Sciatic nerve (tissue), 2 donors: ENCODE measurements at places on chromosomes 5 and 9.

- no peak for DNase-seq
These were observed 263.1 kb upstream of the COX7C start for GRCh38 chr5:86354664-86355063.

DNA sequence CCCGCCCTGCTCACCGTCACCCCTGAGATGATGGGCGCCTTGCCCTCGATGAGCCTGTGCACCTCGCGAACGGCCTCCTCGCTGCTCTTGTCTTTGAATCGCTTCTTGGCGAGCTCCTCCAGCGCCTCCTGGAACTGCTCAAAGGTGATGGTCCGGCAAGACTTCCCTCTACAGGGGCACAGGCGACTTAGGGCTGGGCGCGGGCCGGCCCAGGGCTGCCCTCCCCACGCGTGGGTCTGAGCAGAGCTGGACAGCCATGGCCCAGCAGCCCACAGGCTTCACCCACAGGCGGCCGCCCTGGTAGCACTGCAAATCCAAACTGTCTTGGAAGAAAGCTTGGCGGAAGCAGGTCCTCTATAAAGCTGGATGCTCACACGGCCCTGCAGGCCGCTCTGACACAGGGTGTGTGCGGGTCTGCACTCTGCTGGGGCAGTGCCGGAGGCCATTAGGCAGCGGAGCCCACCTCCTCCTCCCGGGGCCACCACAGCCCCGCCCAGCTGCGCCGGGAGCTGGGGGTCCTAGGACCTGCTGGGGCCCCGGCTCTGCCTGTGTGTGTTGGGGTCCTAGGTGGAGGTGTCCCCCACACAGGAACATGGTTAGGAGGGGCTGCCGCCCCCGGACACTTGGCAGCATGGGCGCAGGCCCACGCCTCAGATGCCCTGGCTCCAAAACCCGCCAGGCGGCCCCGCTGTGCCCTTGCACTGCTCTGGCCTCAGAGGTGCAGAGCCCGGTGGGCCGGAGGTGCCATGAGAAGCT is 27.0 kb downstream of the TPPP start:
- DNase-seq = no peak

DNA sequence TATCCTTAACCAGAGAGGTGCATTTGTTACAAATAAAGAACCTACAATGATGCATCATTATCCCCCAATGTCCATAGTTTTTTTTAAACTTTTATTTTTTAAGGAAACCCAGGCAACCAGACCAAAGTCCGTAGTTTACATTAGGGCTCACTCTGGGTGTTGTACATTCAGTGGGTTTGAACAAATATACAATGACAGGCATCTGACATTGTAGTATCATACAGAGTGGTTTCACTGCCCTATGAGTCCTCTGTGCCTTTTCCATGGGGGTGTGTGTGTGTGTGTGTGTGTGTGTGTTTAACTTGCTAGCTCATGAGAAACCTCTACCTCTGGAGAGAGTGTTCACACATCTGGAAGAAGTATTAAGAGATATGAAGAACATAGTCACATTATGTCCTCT is 141.5 kb downstream of the KDM4C start:
- DNase-seq = no peak

DNA sequence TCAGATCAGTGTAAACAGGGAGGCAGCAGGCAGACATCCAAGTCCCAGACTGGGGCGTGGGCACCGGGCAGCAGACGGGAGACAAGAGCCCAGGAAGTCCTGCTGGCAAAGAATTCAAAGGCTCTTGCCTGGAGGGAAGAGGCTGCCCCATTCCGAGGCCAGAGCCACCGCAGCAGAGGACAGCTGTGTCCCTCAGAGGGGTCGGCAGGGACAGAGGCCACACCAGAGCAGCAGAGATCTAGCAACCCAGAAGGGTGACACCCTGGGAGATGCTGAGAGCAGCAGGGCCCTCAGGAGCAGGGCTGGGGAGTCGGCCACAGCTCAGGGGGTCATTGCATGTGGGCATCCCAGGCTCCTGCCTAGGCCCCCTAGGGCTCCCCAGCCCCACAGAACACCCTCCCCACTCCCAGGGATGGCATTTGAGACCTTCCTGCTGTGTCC is 29.1 kb downstream of the ADAMTS2 start:
- peak; percentile 45 for DNase-seq

DNA sequence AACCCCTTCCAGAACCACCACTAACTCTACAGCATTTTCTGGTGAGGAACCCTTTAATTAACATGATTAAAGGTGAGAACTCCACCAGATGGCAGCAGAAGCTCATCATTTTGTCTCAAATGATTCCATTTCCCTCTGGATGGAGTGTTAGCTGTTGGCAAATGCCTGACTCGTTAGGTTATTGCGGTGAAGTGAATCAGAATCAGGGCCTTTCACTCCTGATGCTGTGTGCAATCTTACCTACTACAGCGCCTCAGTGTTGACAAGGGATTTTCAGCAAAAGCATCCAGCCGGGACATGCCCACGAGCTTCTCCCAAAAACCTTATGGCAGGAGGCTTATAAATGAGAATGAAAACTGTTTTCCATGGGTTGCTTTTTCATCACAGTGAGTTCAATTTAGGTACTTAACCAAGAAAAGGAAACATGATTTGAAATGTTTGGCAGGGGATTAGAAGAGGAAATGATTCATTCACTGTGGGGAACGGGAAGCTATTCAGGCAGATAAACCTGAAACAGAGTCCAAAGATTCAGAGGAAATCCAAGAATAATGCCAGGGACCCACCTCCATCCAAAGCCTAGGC is 48.0 kb upstream of the CAST start:
- peak; percentile 65 for DNase-seq

DNA sequence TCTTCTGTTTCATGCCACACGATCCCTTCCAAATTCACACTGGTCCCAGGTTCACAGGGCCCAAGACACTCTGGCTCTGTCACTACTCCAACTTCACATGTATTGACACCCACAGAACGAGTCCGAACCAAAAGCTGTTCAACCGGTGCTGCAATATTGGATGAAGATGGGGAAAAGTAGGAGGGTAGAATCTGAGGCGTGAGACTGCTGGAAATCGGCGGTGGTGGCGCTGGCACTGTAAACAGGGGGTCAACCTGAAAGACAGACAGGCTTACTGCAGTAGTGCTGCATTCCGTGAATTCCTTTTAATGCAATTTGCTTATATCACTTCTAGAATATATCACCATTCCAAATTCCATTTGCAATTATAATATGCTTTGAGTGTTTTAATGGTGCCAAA is 45.4 kb downstream of the ZNF608 start:
- no peak for DNase-seq

- peak; percentile 82 for DNase-seq
These were observed 7.9 kb downstream of the GABRP start for GRCh38 chr5:170791325-170791954.

GRCh38 chr9:108040783-108041182 is 551.2 kb upstream of the KLF4 start:
- no peak for DNase-seq

GRCh38 chr5:175652741-175653663 is 4.9 kb upstream of the HRH2 start:
- no peak for DNase-seq

DNA sequence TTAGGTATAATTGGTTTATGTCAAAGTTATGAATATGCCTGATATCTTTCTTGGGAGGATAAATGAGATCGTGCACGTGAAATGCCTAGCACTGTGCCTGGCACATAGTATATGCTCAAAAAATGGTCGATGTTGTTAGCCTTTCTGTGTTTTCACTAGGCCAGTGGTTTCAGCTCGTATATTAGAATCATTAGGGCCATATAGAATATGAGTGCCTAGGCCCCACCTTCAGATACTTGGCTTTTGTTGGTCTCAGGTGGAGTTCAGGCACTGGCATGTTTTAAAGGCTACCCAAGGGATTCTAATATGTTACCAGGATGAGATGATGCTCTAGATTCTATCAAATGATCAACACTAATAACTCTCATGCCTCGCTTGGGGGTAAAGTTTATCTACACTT is 56.8 kb downstream of the ELL2 start:
- no peak for DNase-seq

- peak; percentile 72 for DNase-seq
These were observed 4.1 kb downstream of the NFIL3 start for GRCh38 chr9:91419222-91420191.

- DNase-seq = no peak
These were observed 23.8 kb downstream of the ALG2 start for GRCh38 chr9:99197987-99198386.

DNA sequence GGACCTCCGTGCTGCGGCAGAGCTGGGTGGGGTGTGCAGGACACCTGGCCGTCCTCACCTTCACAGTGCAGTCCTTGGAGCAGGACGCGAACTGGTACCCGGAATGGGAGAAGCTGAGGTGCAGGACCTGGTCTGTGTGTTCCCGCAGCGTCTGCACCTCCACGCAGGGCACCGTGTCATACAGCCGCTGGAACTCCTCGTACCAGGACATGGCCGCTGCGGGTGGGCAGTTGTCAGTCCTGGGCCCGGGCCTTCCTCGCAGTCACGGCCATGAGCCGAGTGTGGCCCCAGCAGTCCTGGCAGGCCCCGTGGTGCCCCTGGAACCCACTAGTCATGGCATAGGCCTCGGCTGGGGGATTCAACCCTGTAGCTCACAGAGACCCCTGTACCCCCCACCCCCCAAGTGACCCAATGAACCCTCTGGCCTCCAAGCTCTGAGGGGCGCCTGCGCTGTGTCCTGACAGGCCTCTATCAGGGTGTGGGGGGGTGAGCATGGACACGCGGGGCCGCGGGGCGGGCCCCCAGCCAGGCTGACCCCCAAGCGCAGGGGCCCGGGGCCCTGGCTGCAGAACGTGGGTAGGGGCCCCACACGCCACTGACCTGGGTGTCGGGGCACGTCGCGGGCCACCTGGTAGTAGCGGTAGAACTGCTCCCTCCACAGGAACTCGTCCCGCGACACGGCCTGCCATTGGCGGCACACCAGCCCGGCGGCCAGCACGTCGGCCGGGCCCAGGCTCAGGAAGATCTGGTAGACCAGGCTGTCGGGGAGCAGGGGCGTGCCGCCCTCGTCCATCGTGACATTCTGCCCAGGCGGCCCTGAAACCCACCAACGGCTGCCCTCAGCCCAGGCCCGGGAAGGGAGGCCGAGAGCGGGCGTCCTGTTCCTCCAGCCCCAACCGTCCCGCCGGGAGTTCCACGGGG is 987 bp downstream of the FBXW5 start:
- DNase-seq = peak; percentile 74

GRCh38 chr5:28807195-28807729 is 1768.9 kb upstream of the CDH9 start:
- no peak for DNase-seq

GRCh38 chr9:20135119-20135697 is 346.4 kb upstream of the SLC24A2 start:
- no peak for DNase-seq

GRCh38 chr5:139385061-139386049 is 2.3 kb upstream of the SLC23A1 start:
- DNase-seq = no peak

- DNase-seq = no peak
These were observed 310.1 kb downstream of the RFX3 start for GRCh38 chr9:3215658-3216057.

DNA sequence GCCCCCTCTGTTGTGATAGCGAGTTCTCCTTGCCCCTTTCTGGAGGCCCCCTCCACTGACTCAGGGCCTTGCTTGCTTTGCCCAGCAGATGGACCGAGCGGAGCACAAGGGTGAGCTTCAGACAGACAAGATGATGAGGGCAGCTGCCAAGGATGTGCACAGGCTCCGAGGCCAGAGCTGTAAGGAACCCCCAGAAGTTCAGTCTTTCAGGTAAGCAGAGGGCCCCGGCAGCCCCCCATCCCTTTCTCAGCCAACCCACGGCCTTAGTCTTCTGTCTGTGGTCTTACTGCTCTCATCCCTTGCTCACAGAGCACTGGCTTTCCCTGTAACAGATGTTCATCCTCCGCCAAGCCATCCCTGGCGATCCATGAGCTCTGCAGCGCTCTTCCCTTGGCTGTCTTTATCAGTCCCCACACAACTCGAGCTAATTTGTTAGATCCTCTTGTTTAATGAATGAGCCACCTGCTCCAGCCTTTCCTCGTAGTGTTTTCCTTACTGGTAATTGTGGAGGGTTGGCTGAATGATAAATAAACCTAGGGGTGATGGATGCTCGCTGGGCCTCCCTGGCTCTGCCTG is 18.4 kb upstream of the RARS1 start:
- no peak for DNase-seq

GRCh38 chr9:71762900-71763653 is 5.2 kb downstream of the CEMIP2 start:
- no peak for DNase-seq

GRCh38 chr9:127979333-127980059 is 1.3 kb downstream of the EEIG1 start:
- DNase-seq = peak; percentile 78

DNA sequence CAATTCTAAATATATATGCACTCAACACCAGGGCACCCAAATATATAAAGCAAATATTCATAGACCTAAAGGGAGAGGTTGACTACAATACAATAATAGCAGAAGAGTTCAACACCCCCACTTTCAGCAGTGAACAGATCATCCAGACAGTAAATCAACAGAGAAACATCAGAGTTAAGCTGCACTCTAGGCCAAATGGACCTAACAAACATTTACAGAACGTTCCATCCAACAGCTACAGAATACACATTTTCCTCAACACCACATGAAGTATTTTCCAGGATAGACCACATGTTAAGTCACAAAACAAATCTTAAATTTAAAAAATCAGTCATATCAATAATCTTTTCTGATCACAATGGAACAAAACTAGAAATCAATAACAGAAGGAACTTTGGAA is 18.9 kb downstream of the APBA1 start:
- DNase-seq = no peak

DNA sequence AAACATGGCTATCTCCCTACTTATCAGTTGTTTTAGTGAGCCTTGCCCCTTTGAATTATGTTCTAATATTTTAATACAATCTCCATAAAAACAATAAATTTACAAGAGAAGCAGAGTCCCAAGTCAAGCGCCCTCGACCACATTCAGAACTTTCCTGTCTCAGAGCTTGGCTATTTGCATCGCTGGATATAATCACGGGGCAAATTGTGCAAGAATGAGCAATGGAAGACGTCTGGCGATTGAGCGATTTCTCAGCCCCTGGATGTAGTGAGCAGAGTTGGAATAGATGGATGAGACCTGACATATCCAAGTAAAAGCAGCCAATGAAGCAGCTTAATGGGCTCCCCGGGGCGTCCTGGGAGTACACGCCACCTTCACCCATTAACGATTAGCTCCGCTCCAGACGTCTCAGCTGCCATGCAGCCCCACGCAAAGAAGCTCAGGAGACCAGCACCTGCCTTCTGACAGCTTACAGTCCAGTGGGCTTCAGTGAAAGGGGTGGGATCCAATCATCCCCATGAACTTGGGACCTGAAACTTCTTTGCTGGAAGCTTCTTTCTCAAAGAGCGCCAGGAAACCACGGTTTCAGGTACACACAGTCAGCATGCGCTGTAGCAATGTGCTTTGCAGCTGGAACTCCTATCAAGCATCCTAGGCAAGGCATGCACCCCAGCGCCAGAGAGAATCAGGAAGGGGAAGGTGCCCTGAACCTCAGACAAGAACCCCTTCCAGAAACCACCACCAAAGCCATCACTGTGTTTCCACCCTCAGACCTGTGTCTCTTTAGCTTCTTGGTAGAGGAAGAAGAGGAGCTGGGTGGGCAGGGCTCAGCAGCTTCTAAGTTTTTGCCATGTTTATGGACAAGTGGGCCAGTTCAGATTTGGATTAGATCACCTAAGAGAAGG is 92.0 kb upstream of the IRX4 start:
- DNase-seq = no peak

- no peak for DNase-seq
These were observed 149.2 kb downstream of the GNA14 start for GRCh38 chr9:77498891-77499290.

- no peak for DNase-seq
These were observed 26.4 kb downstream of the LURAP1L start for GRCh38 chr9:12801187-12801586.
